ENCODE measurements at places on chromosomes 4 and X.

DNA sequence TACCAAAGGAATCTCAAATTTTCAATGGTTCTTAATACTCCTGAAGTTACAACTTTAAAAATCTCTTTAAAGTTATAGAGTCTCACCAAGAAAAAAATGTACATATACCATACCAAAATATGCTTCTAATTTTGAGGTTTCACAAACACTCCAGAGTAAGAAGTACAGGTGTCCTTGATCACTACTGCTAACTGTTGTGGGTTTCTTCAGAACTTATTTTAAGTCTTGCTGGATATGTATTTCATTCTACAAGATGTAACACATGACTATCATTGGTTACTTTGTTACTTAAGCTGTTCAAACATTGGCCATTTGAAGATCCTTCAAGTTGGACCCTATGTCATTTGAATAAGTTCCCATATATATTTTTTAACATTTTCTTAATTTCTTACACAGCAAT is 808.0 kb downstream of the PCDH19 start:
- DNase-seq, result no peak

DNA sequence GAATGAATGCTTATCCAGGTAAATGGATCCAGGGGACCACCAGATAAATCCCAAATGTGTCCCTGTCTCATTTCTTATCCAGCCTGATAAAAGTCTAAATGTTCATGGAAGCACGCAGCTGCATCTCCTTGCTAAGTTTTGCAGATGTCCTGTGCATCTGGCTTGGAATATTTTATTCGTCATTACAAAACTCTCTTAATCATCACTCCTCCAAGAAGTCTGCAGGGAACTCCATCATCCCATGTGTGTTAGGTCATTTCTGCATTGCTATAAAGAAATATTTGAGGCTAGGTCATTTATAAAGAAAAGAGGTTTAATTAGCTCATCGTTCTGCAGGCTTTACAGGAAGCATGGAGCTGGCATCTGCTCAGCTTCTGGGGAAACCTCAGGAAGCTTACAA is 297.2 kb downstream of the HS3ST1 start:
- no peak for DNase-seq

- DNase-seq, result no peak
These were observed 620.8 kb upstream of the ADGRL3 start for GRCh38 chr4:60579335-60579734.

DNA sequence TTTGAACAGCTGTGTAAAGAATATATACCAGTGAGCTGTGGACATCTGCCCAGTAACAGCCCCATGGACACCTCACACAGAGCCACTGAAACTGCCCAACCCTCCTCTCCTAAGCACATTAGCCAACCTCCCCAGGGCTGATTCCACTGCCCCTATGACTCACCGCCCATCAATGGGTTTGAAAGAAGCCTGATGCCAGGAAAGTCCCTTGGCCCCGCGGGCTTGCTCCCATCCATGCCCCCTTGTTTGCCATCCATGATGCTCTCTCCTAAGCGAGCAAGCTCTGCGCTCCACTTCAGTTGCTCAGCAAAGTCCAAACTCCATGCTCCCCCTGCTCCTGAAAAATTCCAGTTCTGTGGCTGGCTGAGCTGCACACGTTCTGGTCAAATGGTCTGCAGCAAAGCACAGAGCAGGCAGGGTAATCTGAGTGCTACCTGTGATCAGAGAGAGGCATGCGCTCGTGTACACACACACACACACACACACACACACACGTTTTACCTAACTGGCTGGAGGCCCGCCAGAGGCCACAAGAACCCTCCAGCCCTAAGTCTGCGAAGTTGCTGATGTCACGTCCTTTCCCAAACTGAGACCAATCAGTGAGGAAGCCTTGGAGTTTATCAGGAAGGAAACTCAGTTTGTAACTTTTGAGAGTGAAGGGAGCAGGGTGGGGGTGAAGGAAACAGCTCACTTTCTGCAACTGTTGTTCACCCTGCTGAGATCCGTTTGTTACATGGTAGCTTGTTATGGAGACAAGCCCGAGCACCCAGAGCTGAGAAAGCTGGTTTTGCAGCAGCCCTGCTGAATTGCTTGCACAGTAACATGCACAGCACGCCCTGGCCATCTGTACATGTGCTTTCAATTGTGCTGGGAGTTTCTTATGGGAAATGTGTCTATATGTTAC is at the start of gene ASB9:
Gene ASB9 (minus strand): TSS at position 466 of the 904 bp plus-strand sequence. CDS start 209 bp downstream, at position 257.
- DNase-seq, result no peak

- no peak for DNase-seq
These were observed 111.3 kb downstream of the AFF1 start for GRCh38 chr4:87046121-87046551.

Measured in stimulated activated CD8-positive, alpha-beta memory T cell treated with anti-CD3 and anti-CD28 coated beads, Interleukin-4, amount 100 ng/mL, for 1 hour (primary cell).